Stimulated activated CD8-positive, alpha-beta memory T cell treated with anti-CD3 and anti-CD28 coated beads, Interleukin-15, amount 100 ng/mL, for 48 hours (primary cell): ENCODE measurements at places on chromosomes 2 and 18.

GRCh38 chr18:53935803-53936202, 288.7 kb downstream of the MBD2 start:
- DNase-seq, result no peak

DNA sequence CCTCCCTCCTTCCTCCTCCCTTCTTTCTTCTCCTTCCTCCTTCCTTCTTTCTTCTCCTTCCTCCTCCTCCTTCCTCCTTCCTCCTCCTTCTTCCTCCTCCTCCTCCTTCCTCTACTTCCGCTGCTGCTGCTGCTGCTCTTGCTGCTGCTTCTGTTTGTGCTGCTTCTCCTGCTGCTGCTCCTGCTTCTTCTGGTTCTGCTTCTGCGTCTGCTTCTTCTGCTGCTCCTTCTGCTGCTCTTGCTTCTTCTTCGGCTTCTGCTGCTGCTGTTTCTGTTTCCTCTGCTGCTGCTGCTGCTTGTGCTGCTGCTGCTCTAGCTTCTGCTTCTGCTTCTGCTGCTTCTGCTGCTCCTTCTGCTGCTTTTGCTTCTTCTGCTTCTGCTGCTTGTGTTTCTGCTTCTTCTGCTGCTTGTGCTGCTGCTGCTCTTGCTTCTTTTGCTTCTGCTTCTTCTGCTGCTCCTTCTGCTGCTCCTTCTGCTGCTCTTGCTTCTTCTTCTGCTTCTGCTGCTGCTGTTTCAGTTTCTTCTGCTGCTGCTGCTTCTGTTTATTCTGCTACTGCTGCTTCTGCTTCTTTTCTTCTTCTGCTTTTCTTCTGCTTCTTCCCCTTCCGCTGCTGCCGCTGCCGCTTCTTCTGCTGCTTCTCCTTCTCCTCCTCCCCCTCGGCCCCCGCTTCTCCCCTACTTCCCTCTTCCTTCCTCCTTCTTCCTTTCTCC, 8.6 kb downstream of the SNRNP27 start:
- DNase-seq, result no peak

- DNase-seq, result no peak
Measured at GRCh38 chr2:196075196-196075595, 6.6 kb upstream of the DNAH7 start.

DNA sequence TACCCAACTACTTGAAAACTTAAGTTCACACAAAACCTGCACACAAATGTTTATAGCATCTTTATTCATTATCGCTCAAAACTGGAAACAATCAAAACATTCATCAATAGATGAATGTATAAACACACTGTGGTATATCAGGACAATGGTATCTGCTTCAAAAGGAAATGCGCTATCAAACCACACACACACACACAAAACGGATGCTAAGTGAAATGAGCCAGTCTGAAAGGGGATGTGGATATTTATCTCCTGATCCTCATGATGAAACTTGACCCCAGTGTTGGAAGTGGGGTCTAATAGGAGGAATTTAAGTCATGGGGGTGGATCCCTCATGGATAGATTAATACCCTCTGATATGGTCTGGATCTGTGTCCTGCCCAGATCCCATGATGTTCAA, 22.0 kb downstream of the PDCL3 start:
- no peak for DNase-seq

DNA sequence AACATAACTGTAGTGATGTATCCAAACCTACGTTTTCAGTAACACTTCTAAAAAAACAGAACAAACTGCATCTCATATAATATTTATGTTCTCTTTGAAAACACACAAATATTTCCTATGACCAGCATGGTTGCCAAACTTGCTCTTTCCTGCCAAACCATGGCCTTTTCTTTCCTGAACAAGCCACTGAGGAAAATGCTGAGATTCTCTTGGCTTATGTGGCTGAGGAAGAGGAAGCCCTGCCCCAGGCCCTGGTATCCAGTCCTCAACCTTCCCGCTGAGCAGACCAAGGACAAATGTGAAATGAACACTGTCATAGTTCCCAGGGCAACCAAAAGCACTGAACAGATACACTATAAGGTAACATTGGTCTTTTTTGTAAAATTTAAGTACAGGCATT, 35.9 kb upstream of the NARS1 start:
- no peak for DNase-seq

- no peak for DNase-seq
Measured at GRCh38 chr18:8615397-8616027, 6.3 kb downstream of the RAB12 start.
